Epithelial cell of alveolus of lung (primary cell): ENCODE measurements at places on chromosomes 5 and 9. TPM values are rescaled to one million over a fixed set of nuclear protein-coding genes. Genes with fewer than 3 reads are reported as not detected.

Gene SPATA31A3
- not detected in 2 replicates for total RNA-seq

Gene GPX3
- total RNA-seq = 5.7 and 35.0 TPM in 2 replicates

Gene SOHLH1
- total RNA-seq = not detected in 2 replicates

Gene SLC34A1
- not detected in 2 replicates for total RNA-seq

Gene FOXI1
- total RNA-seq = not detected in 2 replicates

Gene KCTD16
- total RNA-seq = 0.40 and 1.7 TPM in 2 replicates

Gene GRXCR2
- not detected in 2 replicates for total RNA-seq

Gene SEMA5A
- total RNA-seq = 20.8 and 21.3 TPM in 2 replicates

Gene STC2
- 90.5 and 162 TPM in 2 replicates for total RNA-seq

Gene CTNND2
- total RNA-seq = not detected in 2 replicates

Gene CCIN
- 0.78 TPM in 1 of 2 replicates, not detected in the other for total RNA-seq

Gene SOX30
- not detected in 2 replicates for total RNA-seq

Gene DDX4
- not detected in 2 replicates for total RNA-seq

Gene FOXB2
- not detected in 2 replicates for total RNA-seq

Gene ZNF618
- total RNA-seq = 11.4 and 19.6 TPM in 2 replicates

Gene MEIKIN
- not detected in 2 replicates for total RNA-seq

Gene HAPLN1
- 0.16 and 9.4 TPM in 2 replicates for total RNA-seq

Gene C9orf72
- total RNA-seq = 7.6 and 15.6 TPM in 2 replicates

Gene F2RL1
- total RNA-seq = 13.0 and 125 TPM in 2 replicates

Gene JAKMIP2
- 3.0 and 7.1 TPM in 2 replicates for total RNA-seq

Gene MSX2
- total RNA-seq = 3.7 and 5.2 TPM in 2 replicates

Gene PCDHGA12
- total RNA-seq = 10.2 and 17.4 TPM in 2 replicates

Gene ACTBL2
- total RNA-seq = under 0.01 and 1.2 TPM in 2 replicates

Gene RASGRF2
- total RNA-seq = 7.5 and 14.2 TPM in 2 replicates

Gene TUBB4B
- 224 and 626 TPM in 2 replicates for total RNA-seq

Gene OR1Q1
- total RNA-seq = not detected in 2 replicates

Gene TBCA
- 196 and 197 TPM in 2 replicates for total RNA-seq

Gene ANKRD18B
- total RNA-seq = under 0.01 and 0.13 TPM in 2 replicates

Gene ABL1
- 62.8 and 117 TPM in 2 replicates for total RNA-seq

Gene C7
- 3.1 and 33.9 TPM in 2 replicates for total RNA-seq

Gene ROR2
- 16.3 and 79.0 TPM in 2 replicates for total RNA-seq

Gene MPDZ
- 19.1 and 19.8 TPM in 2 replicates for total RNA-seq

Gene PCDHGB7
- 7.2 and 23.6 TPM in 2 replicates for total RNA-seq

Gene RNF180
- 0.80 and 2.6 TPM in 2 replicates for total RNA-seq

Gene PCAT7
- total RNA-seq = not detected in 2 replicates

Gene GRM6
- not detected in 2 replicates for total RNA-seq

Gene SARDH
- total RNA-seq = 6.7 and 9.4 TPM in 2 replicates

Gene TNC
- 46.0 and 268 TPM in 2 replicates for total RNA-seq

Gene PCDHB16
- total RNA-seq = 0.08 and 0.13 TPM in 2 replicates

Gene STOML2
- total RNA-seq = 168 and 195 TPM in 2 replicates

Gene SLCO4C1
- total RNA-seq = 0.16 and 0.52 TPM in 2 replicates
